ENCODE measurements at places on chromosomes 5 and 9. TPM values are rescaled to one million over a fixed set of nuclear protein-coding genes. Genes with fewer than 3 reads are reported as not detected.

OBP2B gene
- total RNA-seq: not detected

MARVELD2 gene
- 0.14 TPM for total RNA-seq

TMEM215 gene
- not detected for total RNA-seq

DRD1 gene
- total RNA-seq: under 0.01 TPM

TAF11L5 gene
- total RNA-seq: not detected

COL23A1 gene
- total RNA-seq: under 0.01 TPM

MARCOL gene
- 8.3 TPM for total RNA-seq

PTGR1 gene
- 115 TPM for total RNA-seq

LCP2 gene
- not detected for total RNA-seq

OR1J2 gene
- 0.14 TPM for total RNA-seq

HTR4 gene
- not detected for total RNA-seq
